Stimulated activated CD4-positive, alpha-beta T cell treated with anti-CD3 and anti-CD28 coated beads, TNF-alpha, amount 100 ng/mL, for 1 hour (primary cell): ENCODE measurements at places on chromosomes 5 and 9.

DNA sequence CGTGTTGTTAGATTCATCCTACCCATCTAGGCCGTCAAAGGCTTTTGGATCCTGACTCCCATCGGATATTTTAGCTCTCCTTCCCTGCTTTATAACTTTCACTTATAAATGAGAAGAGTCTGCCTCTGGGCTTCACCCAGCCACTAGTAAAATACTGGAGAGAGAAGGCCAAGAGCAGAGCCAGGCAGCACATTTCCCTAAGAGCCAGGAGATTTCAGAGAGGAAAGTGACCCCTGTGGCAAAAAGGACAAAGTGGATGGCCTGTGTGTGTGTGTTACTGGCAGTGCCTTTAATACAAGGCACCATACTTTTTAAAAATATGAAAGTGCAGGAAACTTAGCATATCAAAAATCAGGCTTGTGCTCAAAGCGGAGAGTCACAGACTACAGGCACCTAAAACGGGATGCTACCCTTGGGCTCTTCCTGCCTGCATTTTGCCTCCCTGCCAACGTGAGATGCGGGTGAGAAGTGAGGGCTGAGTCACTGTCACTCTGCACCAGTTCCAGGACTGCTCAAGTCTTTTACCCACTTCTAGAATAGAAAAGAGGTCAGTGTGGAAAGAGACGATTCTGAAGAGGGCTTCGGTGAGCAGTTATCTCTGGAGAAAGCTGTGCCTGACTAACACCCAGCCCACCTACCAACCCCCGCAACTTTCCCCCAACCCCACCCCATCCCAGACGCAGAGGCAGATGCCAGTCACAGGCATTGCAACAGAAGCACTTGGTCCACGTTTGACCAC lies 15.9 kb downstream of the NFIL3 start:
- no peak for DNase-seq

GRCh38 chr5:26660116-26660515 lies 378.3 kb downstream of the CDH9 start:
- no peak for DNase-seq

DNA sequence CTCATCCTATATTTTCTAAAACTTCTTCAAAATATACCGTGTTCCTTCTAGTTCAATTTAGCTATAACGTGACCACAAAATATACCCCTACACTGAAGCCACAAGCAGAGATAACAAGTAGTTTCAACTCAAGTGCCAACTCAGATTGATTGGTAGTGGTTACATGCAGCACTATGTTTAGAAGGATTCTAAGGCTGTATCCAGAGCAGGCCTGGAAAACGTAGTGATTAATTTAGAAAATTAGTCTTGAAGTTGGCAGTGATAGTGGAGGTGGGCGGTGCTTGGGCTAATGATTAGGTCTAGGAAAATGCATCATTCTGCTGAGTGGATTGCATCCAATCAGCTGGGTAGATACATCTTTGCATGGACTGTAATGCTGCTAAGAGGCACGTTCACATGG lies 61.5 kb downstream of the MAMDC2 start:
- no peak for DNase-seq

DNA sequence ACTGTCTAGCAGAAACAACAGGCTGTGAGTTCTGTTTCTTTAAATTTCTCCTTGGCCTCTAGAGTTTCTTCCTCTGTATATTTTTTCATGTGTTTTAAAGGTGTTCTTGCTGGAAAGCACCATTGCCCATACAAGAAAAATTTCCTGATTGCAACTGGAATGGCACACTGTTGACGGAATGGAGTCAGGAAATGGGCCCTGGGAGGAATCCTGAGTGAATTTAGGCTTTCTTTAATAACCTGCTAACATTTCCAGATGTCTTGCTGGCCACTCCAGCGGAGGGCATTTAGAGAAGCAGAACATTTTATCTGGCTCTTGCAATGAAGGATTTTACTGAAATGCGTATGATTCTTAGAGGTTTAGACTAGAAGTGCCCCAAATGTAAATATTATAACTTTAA lies 736.3 kb downstream of the TAF11L14 start:
- DNase-seq: no peak

DNA sequence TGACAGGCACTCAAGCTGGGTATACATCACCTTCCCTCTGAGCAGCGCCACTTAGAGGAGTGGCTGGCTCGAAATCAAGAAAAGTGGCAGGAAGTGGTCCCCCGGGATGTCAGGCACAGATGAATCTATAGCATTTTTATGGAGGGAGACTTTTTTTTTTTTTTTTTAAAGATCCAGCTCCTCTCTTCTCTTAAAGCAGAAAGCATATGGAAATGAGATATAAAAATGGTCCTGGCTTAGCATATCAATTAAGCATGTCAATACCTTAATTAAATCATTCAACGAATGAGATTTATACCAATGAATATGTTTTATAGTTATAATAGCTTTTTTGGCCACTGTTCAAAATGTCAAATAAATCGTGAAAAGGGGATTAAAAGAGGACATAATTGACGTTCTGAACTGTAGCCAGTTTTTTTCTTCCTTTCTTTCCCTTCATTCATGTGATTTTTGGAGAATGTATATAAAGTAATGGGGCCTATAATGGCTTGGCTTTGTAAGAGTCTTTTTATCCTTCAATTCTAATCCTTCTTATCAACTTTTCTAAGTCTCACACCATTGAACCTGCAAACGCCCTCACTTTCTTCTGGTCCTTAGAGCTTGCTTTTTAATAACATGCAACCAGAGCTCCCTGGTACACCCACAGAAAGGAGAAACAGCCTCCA lies 319.2 kb upstream of the PANK3 start:
- no peak for DNase-seq

DNA sequence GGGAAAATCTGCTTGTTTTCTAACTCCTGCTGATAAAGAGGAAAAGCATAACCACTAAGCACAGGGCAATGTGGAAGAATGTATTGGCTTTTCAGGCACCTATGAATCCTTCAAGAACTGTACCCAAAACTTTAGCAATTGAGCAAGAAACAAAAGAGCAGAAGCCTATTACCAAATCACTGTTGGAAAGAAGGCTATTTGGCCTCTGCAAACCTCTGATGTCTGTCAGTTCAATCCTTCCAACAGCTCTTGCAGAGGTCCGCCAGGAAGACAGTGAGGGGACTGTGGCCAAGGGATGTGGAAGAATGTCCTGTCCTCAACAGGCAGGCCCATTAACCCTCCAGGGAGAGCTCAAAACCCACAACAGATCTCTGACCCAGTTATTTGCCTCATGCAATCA lies 328.6 kb downstream of the ENC1 start:
- no peak for DNase-seq

DNA sequence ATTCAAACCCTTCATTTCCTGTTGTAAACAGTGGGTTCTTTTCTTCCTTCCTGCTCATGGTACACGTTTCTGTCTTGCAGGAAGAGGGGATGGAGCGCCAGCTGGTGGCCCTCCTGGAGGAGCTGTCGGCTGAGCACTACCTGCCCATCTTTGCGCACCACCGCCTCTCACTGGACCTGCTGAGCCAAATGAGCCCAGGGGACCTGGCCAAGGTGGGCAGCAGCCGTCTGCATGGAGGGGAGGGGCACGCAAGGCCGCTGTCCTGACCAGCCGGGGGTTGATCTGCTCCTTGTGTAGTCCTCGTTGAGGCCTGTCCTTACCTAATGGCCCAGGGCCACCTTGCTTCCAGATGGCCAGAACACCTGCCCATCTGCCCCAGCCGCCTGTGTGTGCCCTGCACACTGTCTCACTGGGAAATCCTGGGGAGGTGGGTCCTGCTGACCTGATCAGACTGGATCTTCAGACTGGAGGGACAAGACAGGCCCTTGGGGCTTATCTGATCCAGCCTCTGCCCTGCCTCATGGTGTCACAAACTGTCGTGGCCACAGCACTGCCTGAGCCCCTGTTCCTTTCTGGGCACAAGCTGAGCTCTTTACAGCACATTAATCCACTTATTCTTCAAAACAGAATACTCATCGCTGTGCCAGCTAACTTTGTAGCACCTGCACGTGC lies 44.7 kb downstream of the LRSAM1 start:
- DNase-seq: no peak

- DNase-seq: no peak
These were observed 56.7 kb downstream of the LRSAM1 start for GRCh38 chr9:127507751-127508648.

GRCh38 chr9:76603448-76603895 lies 144.5 kb downstream of the GCNT1 start:
- no peak for DNase-seq

GRCh38 chr9:37528652-37529471 lies 43.1 kb downstream of the POLR1E start:
- DNase-seq: peak; percentile 48

DNA sequence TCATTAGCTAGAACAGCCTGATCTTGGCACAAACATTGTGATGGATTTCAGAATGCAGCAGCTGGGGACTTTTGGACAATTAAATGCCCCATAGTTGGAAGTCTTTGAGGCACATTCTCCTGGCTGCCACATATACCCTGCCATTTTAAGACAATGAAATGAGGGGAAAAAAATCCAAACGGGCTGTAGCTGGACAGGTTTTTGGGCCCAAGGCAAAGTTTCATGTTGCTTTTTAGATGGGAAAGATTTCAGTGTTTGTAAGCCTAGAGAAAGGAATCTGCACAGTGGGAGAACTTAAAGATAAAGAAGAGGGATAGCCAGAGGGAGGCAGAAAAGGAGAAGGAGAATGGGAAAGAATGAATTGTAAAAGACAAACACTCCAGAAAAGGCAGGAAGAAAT lies 30.0 kb upstream of the RICTOR start:
- no peak for DNase-seq

DNA sequence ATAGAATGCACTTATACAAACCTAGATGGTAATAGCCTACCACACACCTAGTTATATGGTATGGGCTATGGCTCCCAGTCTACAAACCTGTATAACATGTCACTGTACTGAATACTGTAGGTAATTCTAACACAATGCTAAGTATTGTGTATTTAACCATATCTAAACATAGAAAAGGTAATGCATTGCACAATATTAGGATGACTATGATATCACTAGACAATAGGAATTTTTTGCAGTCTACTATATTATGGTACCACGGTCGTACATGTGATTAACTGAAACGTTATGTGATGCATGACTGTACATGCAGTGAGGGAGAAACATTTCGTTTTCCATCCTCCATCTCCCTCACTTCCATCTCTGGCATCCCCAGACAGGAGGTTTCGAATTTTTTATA lies 130.5 kb downstream of the ELAVL2 start:
- DNase-seq: no peak

- no peak for DNase-seq
These were observed 50.5 kb upstream of the OLFM1 start for GRCh38 chr9:135036861-135037465.

- DNase-seq: no peak
These were observed 585.1 kb downstream of the IRX1 start for GRCh38 chr5:4180703-4181102.

DNA sequence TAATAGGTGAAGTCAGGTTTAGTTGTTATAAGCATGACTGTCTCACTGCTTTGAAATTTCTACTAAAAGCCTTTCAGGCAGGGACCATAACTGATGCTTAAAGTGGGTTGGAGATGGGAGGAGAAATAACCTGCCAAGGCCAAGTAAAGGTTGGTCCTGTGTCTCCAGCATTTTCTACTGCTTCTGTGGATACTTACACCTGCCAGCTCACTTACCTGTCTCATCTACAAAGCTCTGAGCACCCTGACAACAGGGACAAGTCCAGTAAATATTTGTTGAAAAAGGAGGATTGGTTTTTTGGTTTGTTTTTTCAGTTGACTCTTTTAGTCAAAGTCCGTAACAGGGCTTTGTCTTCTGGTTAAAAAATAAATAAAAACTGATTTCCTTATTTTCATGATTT lies 38.6 kb downstream of the GRAMD2B start:
- no peak for DNase-seq

- no peak for DNase-seq
These were observed 282.7 kb upstream of the POU5F2 start for GRCh38 chr5:94024101-94024500.

- DNase-seq: no peak
These were observed 82.7 kb upstream of the IL7R start for GRCh38 chr5:35773967-35774366.

DNA sequence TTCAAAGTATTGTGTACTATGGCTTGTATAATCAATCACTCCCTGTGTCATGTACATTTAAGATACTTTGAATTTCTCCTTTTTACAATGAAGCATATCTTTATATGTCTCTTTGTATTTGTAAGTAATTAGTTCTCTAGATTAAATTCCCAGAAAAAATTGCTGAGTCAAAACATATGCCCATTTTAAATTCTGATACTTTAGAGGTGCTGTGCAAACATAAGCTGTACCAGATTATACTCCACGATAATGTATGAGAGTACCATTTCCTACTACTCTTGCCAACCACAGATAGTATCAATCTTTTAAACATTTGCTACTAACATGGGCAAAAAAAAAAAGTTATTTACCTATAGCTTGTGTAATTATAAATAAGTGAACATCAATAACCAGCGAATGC lies 18.3 kb downstream of the DCAF10 start:
- no peak for DNase-seq

- no peak for DNase-seq
These were observed 37.2 kb upstream of the NRARP start for GRCh38 chr9:137339045-137339907.

- DNase-seq: no peak
These were observed 2.8 kb downstream of the ANKH start for GRCh38 chr5:14868771-14869170.

GRCh38 chr5:160105686-160106360 lies 13.4 kb downstream of the PWWP2A start:
- no peak for DNase-seq

GRCh38 chr9:21746550-21746949 lies 55.9 kb upstream of the MTAP start:
- no peak for DNase-seq

DNA sequence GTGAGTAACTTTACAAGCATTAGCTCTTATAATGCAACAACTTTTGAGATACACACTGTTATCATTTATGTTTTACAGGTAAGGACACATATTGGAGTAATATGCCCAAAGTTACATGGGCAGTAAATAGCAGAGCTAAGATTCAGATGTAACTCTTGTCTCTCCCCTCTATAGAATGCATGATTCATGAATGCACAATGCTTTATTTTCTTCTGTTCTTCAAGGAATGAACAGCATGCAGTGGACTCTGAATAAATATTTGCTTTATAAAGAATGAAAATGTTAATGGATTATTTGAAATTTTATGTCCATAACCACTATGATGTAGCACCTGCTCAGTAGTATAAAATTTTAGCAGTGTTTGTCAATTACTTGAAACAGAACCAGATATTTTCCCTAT lies 629.5 kb downstream of the KCTD16 start:
- DNase-seq: no peak

DNA sequence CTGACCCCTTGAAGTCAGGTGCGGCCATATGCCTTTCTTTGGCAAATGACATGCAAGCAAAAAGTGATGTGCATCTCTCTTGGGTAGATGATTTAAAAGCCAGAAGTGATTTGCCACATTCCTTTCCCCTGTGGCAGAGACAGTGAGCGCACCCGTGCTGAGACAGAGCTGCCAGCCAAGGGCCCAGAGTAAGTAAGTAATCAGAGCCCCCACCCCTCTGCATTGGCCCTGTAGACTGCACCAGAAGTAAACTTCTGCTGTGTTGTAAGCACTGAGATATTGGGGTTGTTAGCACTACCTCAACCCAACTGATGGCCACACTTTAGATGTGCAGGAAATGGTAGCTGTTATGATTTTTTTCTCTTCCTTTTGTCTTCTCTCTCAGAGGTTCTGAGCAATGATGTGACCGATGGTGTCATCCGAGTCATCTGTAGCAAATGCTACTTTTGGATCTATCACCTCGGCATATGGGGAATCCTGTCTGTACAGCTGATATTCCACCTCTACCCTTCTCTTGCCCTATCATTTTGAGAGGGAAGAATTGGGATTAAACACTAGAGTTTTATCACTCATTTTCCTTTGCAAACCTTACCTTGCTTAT lies 58.0 kb downstream of the DOCK2 start:
- no peak for DNase-seq
